ENCODE measurements at places on chromosomes 16 and 17.

DNA sequence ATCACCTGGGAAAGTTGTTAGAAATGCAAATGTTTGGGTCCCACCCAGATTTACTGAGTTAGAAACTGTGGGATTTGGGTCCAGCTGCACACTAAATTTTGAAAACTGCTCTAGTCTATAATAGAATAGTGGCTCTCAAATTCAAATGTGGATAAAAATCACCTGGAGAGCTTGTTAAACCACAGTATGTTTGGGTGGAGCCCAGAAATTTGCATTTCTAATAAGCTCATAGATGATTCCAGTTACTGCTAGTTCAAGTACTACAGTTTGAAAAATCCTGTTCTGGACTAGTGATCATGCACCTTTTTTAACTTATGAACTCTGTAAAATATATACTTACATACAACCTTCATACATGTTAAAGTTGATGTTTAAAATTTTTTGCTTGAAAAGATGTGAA is 27.8 kb downstream of the RABEP1 start:
- DNase-seq: no peak

DNA sequence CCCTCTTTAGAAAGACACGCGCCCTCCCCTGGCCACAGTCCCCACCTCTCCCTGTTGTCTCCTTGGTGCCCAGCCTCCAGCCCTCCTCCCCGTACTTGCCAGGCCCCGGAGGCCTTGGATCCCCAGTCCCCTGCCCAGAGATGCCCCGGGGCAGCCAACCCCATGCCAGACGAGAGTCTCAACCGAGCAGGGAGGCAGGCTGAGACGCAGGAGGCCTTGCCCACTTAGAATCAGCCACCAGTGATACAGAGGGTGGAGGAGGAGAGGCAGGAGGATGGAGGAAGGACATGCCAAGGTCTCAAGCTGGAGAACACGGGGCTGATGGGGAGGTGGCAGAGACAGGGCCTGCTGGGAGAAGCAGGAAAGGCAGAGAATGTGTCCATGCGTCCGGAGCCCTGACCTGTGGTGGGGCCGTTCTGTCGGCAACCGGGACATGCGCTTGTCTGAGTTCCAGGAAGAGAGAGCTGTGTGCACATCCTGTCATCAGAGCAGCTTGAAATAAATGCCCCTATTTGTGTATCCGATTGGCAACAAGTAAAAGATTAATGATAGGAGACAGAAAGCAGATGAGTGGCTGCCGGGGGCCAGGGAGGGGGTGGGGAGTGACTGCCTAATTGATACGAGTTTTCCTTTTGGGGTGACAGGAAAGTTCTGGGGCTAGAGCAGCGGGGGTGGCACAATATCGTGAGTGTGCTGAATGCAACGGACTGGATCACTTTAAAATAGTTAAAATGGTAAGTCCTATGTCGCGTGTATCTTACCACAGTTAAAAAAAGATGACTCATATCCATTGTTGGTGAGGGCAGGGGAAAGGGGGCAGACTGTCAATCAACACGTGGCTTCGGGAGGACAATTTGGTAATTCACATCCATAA is 44.7 kb upstream of the MEAK7 start:
- peak; percentile 63 for DNase-seq

GRCh38 chr17:82351713-82352488 is 7.1 kb upstream of the TEX19 start:
- DNase-seq: peak; percentile 77

GRCh38 chr16:3087243-3088235 is 11.6 kb downstream of the ZSCAN10 start:
- DNase-seq: no peak

GRCh38 chr17:9218064-9218635 is 196.8 kb downstream of the NTN1 start:
- no peak for DNase-seq

DNA sequence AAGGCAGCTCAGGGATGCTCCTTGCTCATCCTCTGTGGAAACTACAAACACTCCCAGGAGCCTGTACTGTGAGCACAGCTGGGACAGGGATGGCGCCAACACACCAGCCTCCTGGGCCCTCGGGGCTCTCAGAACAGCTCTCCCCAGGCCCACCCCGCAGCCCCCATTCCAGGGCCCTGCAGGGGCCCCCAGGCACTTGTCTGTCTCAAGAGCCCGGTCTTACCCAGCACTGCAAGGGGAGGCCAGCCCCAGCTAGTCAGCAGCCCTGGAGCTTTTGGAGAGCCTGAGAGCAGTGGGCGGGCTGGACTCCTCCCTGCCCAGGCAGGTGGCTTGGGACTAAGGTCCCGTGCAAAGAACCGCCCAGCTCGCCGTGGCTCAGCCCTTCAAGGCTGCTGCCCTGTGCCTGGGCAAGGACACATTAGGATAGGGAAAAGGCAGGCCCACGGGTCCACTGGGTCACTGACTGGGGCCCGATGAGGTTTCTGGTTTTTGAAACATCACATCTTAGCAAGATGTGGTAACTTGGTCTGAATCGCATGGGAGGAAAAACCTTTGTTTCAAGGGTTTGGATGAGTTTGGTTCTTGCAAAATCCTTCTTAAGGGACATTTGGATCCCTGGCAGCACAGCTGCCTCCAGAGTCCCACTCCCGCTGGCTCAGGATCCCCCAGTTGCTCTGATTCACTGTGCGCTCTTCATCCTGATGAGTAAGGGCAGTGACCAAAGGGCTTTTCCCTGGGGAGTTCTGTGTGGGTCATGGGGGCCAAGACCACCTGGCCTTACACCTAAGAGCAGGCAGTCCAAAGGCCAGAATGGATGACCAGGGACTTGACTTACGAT is 2.8 kb downstream of the DNASE1L2 start:
- no peak for DNase-seq

- no peak for DNase-seq
Observed at GRCh38 chr17:45888392-45888791, 6.0 kb upstream of the MAPT start.

- no peak for DNase-seq
Observed at GRCh38 chr16:67814567-67814966, 7.9 kb downstream of the TSNAXIP1 start.

DNA sequence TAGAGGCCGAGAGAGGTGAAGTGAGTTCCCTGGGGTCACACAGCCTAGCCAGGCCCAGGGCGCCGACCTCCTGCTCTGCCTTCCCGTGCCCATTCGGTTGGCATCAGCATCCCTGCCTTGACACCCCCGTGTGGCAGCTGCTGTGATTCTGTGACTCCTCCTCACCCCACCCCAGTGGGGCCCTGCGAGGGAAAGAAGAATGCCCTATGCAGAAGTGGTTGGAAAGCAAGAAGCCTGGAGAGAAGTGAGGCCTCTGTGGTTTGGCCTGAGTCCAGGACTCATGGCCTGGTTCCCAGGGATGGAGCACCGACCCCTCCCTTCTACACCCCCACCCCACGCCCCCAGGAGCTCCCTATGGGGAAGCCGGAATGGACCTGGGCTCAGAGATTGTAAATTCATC is 296.2 kb downstream of the SEC14L1 start:
- no peak for DNase-seq

DNA sequence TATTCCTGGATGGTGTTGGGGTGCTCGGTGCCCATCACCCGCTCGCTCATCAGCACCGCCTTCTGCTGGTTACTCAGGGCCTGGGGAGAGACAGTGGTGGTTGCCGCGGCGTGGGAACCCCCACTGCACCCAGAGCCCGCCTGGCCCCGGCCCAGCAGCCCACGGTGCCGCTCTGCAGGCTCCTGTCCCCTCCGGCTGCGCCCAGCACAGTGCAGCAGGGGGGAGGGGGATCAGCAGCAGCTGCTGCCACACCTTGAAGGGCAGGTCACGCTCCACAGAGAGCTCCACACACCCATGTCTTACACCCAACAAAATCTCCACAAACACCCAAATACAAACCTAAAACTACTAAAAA is 18.8 kb downstream of the CLUH start:
- DNase-seq: no peak

- no peak for DNase-seq
Observed at GRCh38 chr16:83912519-83913244, 13.8 kb downstream of the MLYCD start.

DNA sequence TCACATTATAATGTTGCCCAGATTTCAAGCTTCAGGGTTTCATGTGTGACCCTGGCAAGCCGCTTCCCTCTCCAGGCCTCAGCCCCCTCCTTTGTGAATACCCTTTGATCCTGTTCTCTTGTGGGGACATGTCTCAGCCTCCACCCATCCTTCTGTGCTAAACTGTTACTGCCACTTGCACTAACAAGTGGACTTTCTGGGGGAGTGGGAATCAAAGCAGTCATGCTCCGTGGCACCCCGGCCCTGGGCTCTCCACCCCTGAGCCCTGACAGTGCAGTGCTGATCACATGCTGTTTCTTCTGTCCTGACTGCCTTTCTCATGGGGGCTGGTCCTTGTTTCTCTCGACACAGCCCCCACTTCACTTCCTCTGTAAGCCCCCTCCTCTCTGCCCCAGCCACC is 9.7 kb upstream of the DCAF7 start:
- no peak for DNase-seq

GRCh38 chr17:50689251-50689650 is 18.5 kb downstream of the ANKRD40 start:
- no peak for DNase-seq

- no peak for DNase-seq
Observed at GRCh38 chr16:71851746-71852145, 6.0 kb downstream of the ATXN1L start.

- DNase-seq: no peak
Observed at GRCh38 chr16:89071686-89072547, 21.7 kb upstream of the ACSF3 start.

DNA sequence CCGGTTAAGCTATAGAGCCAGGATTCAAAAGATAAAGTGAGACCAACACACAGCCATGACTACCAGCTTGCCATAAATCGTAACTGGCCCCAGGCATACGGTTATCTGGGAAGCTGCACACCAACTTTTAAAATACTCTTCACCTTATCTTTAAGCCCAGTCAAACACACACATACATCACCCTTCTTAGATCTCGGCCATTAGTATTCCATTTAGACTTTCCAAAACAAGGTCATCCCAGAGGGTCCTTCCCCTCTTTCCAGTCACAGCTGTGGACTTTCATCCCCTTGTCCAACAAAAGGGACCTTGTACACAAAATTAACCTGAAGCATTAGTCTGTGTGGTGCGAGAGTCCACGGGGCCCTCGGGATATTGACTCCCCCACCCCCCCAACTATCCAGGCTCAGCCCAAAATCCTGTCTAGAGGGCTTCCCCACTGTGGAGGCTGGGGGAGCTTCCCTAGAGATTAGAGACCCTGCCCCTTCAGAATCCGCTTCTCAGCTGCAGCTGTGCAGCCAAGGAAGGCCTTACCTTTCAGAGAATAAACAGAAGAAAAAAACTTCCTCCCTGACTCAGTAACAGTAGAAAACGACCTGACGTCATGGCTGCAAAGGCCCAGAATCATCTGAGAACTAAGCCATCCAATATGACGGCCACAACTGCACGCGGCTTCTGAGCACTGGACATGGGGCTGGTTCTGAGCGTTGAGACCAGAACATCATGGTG is 9.9 kb downstream of the ZFHX3 start:
- DNase-seq: no peak

DNA sequence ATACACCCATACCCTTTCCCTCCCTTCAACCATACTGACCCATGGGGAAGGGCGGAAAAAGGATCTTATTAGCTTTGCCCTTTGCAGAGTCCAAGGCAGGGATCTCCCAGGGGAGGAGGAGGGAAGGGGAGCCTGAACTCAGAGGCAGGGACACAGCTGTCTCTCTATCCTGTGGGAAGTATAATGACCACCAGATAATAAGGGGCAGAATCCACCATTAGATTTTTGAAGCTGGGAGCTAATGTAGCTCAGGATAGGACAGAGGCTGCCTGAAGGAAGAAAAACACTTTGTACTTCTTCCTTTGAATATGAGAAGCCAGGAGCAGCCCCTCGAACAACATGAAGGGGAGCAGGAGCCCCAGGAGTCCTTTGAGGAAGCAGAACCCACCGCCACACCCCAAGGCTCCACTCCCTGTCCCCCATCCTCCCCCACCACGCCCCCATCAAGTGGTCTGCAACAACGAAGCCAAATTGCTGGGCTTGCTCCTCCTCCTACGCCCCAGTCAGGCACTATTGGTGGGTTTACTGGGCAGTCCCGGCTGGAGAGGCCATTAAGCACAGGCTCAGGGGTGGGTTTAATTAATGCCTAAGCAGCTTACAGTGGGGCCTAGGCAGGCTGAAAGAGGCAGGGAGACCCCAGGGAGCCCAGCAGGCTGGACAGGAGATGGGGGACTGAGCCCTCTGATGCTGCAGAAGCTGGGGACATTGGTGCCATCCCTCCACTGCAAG is 5.3 kb downstream of the MPP2 start:
- no peak for DNase-seq

DNA sequence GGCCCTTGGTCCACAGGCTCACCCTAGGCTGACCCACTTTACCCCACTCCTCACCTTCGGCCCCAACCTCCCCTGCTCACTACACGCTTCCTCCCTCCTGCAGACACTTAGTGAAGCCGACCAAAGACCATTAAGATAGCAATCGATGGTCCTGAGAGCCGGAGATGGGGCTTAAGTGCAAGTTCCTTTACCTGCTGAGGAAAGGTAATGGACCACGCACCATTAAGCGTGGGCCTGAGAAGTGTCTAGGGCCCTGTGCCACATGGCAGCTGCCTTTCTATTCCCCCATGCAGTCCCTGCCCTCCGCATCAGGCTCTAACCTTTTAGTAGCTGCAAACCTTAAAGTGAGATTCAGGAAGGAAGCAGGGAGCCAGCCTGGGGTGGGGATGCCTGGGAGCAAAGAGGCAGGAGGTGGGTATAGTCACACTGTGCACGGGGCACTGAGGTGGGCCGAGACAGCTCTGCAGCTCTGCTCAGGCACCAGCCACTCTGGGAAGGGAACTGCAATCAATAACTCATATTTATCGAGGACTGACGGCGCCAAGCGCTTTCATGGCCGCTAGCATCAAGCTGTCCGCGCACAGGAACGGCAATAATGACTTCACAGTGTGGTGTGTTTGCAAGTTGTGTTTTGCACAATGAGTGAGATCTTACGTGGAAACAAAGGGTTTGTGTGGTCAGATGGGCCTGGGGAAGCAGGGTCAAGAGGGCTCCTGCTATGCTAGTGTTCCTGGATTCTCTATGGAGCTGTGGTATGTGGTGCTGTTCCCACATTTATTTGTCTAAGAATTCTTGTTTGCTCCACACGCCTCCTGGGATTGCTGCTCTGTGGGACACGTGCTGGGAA is 84.9 kb upstream of the CDC42EP4 start:
- DNase-seq: no peak

DNA sequence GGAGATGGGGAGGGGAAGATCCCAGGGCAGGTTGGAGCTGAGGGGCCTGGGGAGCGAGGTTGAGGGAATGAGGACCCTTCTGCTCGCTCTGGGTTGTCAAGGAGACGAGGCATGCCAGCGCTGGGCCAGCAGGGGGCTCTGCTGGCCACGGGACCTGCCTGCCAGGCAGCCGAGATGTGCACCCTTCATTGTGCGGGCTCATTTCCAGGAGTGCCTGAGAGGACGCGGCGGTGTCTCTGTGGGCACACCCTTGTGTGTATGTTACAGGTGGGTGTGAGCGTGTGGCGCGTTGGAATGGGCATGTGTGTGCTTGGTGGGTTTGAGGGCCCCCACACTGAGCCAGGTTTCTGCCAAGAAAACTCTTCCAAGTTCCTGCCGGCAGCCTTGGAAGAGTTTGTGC is 15.9 kb downstream of the ARHGAP23 start:
- peak; percentile 82 for DNase-seq

- no peak for DNase-seq
Observed at GRCh38 chr17:14123619-14124278, 54.4 kb downstream of the COX10 start.

- no peak for DNase-seq
Observed at GRCh38 chr16:57743458-57743857, 7.9 kb downstream of the KATNB1 start.
